ENCODE measurements at places on chromosomes 5 and 9. TPM values are rescaled to one million over a fixed set of nuclear protein-coding genes. Genes with fewer than 3 reads are reported as not detected.
A peak's percentile ranks its signal among the peaks of the same experiment; 100 is the strongest.

GRCh38 chr9:134737842-134738580 lies 96.4 kb downstream of the COL5A1 start:
- ATAC-seq, result no peak

Gene PCA3
- total RNA-seq, result not detected

DNA sequence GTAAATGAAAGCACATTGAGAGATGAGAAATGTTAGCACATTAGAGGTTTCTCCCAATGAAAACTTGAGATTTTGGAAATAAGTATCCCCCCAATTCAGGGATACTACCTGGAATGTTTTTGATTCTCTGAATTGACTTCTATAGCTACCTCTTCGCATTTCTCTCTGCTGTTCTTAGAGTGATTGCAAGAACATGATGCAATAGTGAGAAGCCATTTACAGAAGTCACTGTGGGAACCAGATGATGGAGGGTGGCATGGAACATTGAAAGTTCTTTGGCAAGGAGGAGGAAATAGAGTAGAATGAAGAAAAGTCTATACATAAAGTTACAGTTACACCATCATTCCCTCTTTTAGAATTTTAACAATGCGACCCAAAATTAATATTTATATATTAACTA lies 9.2 kb downstream of the NPR3 start:
- ATAC-seq, result no peak

GRCh38 chr9:133854765-133855164 lies 116.6 kb upstream of the SARDH start:
- no peak for ATAC-seq

GRCh38 chr9:112496074-112496722 lies 9.6 kb downstream of the KIAA1958 start:
- no peak for ATAC-seq

GRCh38 chr5:180832638-180833068 lies 28.4 kb downstream of the ZFP62 start:
- no peak for ATAC-seq

GRCh38 chr9:133976191-133976861 lies 15.8 kb downstream of the VAV2 start:
- no peak for ATAC-seq

GRCh38 chr5:138626333-138626944 lies 51.2 kb upstream of the HSPA9 start:
- ATAC-seq, result no peak

- ATAC-seq, result peak; percentile 35
Measured at GRCh38 chr5:152542741-152543140, 137.7 kb upstream of the NMUR2 start.

Gene CCDC112
- 3.3 TPM for total RNA-seq

- no peak for ATAC-seq
Measured at GRCh38 chr9:79185866-79186265, 385.9 kb upstream of the TLE4 start.

- ATAC-seq, result peak; percentile 91
Measured at GRCh38 chr9:98790842-98791607, 5.3 kb downstream of the ANKS6 start.

- no peak for ATAC-seq
Measured at GRCh38 chr9:20906326-20906725, 125.1 kb downstream of the HACD4 start.

DNA sequence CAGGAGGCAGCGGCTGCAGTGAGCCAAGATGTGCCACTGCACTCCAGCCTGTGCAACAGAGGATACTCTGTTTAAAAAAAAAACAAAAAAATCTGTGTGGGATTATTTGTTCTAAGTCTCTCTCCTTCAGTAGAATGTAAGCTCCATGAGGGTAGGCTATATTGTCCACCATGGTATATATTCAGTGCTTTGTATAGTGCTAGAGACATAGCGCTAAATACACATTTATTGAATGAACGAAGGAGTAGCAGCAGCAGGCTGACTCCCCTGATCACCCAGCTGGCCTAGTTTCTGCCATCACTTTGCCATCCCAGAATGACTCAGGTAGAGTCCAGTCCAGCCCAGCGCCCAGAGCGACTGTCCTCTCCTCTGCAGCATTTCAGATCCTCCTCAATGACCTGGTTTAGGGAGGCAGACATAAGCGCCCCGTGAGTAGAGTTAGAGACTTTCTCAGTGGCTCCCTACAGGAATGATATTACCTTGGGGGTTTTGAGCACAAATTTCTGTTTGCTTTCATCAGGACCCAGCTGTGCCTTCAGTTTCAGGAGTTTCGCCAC lies 716 bp downstream of the HARS1 start:
- ATAC-seq, result peak; percentile 3

DNA sequence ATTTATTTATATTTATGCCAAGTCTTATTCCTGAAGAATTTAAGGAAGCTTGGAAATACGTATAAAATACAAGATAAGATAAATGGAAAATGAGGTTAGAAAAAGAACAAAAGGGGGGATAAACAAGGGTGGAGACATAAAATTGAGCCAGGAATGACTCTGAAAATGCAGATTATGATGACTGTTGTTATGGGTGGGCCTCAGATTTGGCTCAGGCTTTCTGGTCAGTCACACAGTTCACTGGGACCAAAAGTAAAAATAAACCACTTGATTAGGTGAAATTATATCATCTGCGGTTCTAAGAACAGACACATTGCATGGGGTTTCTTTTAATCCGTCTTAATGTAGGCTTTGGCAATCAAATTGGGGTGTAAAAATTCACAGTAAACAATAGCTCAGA lies 51.0 kb downstream of the OR1J1 start:
- no peak for ATAC-seq

Gene RCL1
- 13.9 TPM for total RNA-seq

DNA sequence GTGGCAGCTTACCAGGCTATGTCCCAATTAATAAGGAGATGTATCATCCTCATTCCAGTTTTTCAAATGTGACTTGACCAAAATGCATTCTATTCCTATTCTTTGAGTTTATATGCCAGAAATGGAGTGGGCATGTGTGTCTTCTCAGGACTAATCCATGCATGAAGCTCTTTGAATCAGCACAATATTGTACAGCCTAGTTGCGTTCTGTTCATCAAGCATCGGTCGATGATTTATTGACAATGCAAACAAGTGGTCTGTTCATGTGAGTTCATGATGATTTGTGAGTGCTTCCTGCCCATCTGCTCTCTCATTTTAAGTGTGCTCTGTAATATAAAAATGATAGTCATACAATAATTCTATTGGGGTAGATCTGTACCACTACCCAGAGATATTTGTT lies 48.3 kb downstream of the PALM2AKAP2 start:
- ATAC-seq, result no peak

GRCh38 chr9:70420441-70421271 lies 6.2 kb upstream of the KLF9 start:
- peak; percentile 37 for ATAC-seq

Gene TICAM2
- total RNA-seq, result 1.2 TPM

DNA sequence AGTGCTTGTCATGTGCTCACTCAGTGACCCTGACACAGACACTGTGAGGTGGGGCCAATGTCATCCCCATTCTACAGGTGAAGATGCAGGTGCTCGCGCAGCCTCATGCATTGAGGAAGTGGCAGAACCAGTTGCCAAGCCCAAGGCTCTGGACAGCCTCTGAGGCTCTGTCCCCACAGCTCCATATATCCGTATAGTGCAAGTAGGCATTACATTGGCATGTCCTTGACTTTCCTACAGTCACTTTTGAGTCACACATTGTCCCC lies 58.8 kb upstream of the ANGPTL2 start:
- ATAC-seq, result peak; percentile 93
